Stimulated activated CD8-positive, alpha-beta memory T cell treated with anti-CD3 and anti-CD28 coated beads, Interleukin-15, amount 100 ng/mL, for 4 hours (primary cell): ENCODE measurements at places on chromosomes 1 and 21.

GRCh38 chr1:231613419-231614349, 12.9 kb upstream of the DISC1 start:
- DNase-seq = no peak

DNA sequence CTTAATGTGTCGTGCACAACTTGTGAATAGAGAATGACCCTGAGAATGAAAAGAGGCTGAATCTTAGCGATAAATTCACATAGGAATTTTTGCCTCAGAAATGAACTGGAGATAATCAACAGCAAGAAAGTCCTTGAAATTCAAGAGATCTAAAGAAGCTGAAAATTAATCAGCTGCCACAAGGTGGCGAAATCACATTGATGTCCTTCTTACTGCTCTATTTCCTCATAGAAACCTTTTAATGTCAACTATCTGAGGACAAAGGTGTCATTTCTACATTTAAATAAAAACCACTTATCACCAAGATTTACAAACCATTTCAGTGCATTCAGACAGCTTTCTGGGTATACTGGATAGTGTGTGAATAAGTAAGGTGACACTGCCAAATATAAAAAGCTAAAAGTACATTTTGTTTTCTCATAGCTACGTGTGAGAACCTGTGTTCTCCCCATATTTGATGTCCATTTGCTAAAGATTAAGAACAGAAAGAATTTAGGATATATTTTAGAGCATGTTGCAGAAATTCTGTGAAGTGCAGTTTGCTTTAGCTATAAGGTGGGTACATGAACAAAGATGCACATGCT, 485.3 kb upstream of the PTBP2 start:
- DNase-seq = no peak

DNA sequence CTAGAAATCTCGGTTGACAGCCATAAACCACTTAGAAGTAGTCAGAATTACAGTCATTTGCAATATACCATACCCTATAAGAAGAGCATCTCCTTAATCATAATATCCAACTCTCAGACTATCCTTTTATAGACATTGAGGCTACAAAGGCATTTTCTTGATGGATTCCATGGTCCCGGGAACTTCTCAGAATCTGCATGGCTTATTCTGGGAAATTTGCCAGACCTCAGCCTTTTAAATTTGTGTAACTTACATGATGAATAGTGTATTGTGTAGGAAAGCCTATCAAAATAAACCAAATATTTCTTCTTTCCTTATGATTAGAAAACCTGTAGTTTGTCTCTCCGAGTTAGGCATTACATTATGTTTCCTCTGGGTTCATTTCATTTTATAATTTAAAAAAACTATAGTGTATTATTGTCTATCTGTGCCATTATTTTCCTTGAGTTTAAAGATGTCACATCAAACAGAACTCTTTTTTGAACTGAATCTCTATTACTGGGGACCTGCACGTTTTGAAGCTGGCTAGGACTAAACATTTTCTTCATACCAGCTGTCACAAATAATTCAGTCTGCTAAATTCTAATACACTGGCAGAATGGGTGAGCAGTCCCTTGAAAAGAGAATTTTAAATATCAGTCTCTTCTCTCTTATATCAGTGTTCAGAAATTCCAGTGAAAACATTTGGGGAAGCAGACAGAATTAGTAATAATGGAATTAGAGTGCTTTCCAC, 102.9 kb downstream of the GABPA start:
- DNase-seq = no peak

- DNase-seq = no peak
Observed at GRCh38 chr1:52727114-52727586, 897 bp downstream of the ZYG11B start.

GRCh38 chr1:7040969-7041695, 255.9 kb downstream of the CAMTA1 start:
- no peak for DNase-seq

GRCh38 chr1:111203681-111204200, 3.3 kb upstream of the DENND2D start:
- peak; percentile 79 for DNase-seq

DNA sequence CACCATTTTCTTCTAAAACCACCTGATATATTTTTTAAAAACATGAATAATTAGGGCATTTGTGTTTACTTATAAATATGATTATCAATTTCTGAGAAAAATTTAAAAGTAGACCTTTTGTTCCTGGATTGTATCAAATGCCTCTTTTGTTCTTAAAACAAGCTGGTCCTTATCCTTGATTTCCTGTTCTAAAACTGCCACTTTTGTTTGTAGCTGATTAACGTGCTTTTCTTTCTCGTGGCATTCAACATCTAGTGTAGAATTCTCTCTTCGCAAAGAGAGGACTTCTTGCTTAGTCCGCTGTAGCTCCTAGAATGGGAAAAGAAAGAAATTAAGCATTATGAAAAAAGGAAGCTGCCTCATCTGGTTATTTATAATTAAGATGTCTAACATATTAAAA, 25.0 kb downstream of the SASS6 start:
- no peak for DNase-seq

DNA sequence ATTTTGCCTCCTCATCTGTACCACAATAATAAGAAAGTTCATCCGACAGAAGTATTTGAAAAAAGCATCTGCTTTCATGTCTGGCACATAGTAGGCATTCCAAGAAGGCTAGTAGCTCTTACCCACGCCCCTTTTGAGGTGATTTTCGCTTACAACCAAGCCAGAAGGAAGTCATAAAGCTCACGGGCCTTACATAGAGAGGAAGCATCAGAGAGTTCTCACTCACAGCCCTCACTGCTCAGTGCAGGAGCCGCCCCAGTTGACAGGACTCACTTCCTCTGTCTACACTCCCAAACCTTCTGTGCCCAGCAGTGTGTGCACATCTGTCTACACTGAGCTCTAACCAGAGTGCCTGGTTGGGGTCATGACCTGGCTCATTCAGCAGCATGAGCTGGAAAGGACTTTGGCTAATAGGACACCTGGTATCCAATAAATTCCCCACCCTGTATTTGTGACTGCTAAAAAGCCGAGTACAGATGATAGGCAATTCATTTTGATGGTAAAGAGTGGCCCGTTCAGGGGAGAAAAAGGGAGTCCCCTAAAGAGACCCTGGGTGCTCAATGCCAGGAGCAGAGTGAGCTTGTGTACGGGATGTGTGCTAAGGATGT, 36.8 kb upstream of the DUSP10 start:
- no peak for DNase-seq

- DNase-seq = no peak
Observed at GRCh38 chr21:26169061-26169610, 1.4 kb downstream of the APP start.

DNA sequence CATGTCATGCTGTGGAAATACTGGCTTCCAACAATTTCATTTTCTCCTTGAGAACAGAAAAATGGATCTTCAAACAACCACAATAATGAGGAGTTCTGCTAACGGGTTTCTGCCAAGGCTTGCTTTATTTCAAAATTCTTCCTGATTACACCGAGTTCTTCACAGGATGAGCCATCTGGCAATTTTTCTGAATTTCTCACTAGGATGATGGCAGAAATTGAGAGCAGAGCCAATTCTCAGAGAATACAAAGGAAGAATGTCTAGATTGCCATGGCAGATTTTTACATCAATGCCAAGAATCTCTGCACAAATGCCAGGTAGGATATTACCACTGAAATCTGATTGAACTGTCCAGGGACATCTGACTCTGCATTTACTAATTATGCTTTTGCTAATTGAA, 619.0 kb upstream of the CHRM3 start:
- no peak for DNase-seq

GRCh38 chr1:153540394-153541361, at the start of gene S100A5:
Gene S100A5 (minus strand): TSS chr1:153540934. CDS start chr1:153540191, 743 bp downstream.
- no peak for DNase-seq

GRCh38 chr1:197435224-197435623, 167.2 kb downstream of the CRB1 start:
- no peak for DNase-seq

- DNase-seq = no peak
Observed at GRCh38 chr1:203807196-203807595, 11.8 kb downstream of the ZBED6 start.

- DNase-seq = no peak
Observed at GRCh38 chr21:41817228-41817627, 50.4 kb upstream of the RIPK4 start.
